Astrocyte of the hippocampus (primary cell): ENCODE measurements at places on chromosomes 4 and X.

DNA sequence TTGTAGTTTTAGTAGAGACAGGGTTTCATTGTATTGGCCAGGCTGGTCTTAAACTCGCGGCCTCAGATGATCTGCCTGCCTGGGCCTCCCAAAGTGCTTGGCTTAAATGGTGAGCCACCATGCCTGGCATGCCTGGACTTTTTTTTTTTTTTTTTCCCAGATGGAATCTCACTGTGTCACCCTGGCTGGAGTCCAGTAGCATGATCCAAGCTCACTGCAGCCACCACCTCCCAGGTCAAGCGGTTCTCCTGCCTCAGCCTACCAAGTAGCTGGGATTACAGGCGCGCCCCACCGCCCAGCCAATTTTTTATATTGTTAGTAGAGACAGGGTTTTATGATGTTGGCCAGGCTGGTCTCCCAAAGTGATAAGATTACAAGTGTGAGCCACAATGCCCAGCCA, 8.4 kb downstream of the UBE2K start:
- peak; percentile 91 for DNase-seq

GRCh38 chrX:25001808-25002660, 13.7 kb downstream of the ARX start:
- DNase-seq = peak; percentile 57

- no peak for DNase-seq
Measured at GRCh38 chr4:141169391-141169790, 36.1 kb upstream of the RNF150 start.

DNA sequence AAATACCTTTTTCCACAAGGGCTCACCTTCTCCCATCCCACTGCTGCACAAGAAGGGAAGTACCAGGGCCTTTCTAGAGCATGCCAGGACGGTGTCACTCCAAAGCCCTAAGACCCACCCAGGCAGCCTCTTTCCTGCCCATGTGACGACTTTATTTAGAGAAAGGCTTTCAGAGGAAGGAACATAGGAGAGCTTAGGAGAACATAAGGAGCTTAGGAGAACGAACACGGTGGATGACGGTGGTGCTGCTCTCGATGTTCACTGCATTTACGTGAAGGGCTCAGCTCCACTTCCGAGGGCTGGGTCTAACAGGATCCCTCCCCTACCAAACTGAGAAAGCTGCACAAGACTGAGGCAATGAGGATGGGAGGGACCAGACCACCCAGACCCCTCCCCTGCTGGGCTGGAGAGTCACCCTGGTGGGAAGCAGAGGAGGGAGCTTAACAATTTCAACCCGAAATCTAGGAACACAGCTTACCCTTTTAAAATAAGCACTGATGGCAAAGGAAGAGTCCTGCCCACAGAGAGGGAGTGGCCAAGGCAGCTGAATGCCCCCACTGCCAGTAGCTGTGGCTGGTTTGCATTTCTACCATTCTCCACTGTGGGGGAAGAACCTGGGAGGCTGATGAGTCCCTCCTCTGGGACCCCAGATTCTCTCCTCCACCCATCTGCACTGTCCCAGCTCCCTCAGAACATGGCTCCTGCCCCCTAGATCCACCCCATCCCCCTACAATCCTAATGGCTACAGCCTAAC, 29.8 kb downstream of the ZFYVE28 start:
- DNase-seq = no peak

DNA sequence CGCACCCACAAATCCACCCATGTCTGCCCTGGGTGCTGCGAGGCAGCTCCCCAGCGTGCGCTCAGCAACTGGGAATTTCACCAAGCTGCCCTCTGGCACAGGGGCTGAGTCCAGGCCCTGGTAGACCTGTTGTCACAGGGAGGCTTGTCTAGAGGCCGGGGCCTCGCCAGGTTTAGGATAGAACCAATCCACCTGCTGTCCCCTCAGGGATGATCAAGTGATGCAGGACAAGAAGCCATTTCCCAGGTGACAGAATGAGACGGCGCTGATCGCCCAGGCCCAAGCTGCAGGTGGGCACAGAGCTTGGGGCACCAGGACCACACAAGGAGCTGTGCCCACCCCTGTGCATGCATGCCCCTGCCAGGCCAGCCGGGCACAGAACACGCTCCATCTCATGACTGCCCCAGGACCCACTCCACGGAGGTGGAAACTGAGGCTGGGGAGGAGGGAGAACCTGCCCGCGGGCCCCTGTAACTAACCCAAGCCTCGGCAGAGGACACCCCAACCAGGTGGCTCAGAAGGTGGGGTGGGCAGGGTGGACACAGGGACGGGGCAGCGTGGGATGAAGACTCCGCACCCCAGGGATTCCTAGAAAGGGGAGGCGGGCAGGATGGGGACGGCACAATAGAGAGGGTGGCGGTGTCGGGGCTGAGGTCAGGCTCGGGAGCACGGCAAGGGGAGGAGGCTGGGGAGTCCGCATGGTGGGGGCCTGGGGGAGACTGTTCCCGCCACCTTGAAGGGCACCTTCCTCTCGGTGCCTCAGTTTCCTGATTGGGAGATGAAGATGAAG, 78.0 kb downstream of the ZFYVE28 start:
- no peak for DNase-seq

- DNase-seq = no peak
Measured at GRCh38 chr4:35926788-35927187, 317.5 kb downstream of the ARAP2 start.

DNA sequence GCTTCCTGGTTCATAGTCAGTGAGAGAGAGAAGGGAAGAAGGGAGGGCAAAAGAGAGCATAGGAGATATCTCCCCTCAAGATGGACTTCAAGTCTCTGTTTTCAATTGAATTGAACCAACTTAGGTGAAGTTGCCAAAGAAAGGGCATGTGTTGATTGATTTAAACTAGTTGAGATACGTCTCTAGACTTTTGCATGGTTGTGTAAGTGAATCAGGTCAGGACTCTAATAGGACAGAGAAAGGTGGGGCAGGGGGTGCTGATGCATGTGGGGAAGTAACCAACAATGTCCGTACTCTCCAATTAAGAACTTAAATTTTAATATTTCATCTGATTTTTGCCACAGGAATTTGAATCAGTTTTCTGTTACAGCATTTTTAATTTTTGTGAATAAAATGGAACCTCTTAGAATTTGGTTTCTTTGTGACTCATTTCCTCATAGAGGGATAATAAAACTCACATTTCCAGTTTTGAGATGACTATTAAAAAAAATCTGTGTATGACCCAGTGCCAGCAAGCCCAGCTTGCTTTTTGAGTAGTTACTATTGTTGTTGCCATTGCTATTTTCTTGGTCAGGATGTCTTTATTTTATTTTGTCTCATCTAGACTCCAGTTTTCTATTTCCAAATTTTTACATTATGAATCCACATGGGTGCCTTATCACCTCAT, 37.3 kb downstream of the SLIT2 start:
- no peak for DNase-seq

DNA sequence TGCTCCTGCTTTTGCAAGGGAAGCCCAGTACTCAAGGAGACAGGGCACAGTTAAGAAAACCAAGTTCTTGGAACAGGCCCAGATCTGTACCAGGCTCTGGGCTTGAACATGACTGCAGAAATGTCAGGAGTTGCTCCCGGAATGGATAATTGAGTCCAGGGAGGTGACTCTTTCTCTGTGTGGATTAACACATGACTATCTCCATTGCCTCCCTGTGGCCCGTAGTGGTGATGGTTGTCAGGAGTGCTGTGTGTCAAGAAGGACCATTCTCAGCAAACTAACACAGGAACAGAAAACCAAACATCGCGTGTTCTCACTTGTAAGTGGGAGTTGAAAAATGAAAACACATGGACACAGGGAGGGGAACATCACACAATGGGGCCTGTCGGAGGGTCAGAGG, 39.9 kb downstream of the CCKAR start:
- no peak for DNase-seq

- peak; percentile 44 for DNase-seq
Measured at GRCh38 chr4:149031399-149031798, 589.2 kb upstream of the NR3C2 start.

- DNase-seq = no peak
Measured at GRCh38 chrX:154979629-154980028, 42.9 kb downstream of the F8 start.

- no peak for DNase-seq
Measured at GRCh38 chr4:10622728-10623127, 61.8 kb downstream of the CLNK start.

DNA sequence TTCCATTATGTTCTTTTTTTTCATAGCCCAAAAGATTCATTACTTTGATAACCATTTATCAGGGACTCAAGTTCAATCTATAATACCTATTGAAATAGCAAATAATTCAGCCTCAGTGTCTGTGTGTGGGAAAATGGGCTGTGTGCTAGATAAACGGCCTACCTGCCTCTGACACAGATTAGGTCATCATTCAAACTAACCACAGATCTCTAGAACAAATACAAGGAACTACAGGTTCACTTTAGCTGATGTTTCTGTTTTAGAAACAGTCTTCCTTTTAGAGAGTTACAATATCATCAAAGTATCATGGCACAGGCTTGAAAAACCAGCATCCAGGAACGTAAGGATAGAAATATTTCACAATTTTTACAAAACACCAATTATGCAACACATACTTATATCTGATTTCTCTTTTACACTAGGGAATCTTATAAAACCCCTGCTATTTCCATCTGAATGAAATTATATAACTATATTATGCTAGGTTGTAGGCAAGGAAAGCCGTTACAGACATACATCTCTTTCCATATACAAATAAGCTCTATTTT, 56.6 kb upstream of the MAB21L2 start:
- no peak for DNase-seq

- no peak for DNase-seq
Measured at GRCh38 chr4:153218961-153219360, 14.7 kb downstream of the TRIM2 start.

DNA sequence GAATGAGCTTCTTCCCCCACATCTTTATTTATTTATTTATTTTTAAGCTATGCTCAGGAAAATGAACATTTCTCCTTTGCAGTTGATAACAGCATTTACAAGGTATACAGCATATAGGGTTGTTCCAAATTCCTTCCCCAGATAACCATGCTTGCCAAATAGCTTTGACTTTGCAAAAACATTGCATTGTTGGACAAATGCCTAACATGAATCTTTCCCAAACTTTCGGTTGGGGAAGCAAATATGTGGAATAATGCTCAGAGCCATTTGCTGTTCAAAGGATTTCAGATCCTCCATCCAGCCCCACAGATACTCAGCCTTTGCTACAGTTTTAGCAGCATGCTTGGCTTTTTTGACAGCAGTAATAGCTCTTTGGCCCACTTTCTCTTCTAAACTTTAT, 127.2 kb upstream of the AGA start:
- DNase-seq = peak; percentile 59

DNA sequence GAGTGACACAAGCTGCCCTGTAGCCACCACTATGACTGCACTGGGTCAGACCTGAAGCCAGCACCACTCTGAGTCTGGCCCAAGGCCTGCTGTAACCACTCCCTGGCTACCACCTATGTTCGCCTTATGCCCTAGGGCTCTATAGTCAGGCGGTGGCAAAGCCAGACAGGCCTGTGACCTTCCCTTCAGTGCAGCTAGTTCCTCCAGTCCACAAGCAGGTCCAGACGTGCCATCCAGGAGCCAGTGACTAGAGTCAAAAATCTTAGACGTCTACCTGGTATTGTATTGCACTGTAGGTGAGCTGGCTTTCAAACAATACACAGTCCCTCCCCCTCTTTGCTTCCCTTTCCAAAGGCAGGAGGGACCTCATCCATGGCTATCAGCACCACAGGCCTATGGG, 54.0 kb upstream of the RNF128 start:
- no peak for DNase-seq

GRCh38 chr4:2572866-2573265, 36.4 kb downstream of the FAM193A start:
- DNase-seq = no peak

- no peak for DNase-seq
Measured at GRCh38 chrX:1734806-1735205, 119.9 kb downstream of the ASMT start.

- DNase-seq = no peak
Measured at GRCh38 chr4:189060104-189060503, 880.6 kb upstream of the FRG1 start.

DNA sequence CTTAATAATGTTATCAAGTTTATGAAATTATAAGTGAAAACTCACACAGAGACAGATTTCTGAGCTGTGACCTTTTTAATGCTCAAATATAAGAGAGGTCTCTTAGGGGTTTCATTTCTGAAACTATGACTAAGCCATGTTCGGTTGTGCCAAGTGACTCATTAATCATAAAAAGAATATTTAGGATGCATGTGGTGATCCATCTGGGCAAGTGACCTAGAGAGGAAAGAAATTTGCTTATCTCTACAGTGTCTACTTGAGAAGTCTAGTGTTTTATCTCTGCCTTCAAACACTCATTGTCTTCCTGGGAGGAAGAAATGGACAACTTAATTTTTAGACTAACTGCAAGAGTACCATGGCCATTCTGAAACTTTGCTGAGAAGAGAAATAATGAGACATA, 545.3 kb upstream of the GRID2 start:
- peak; percentile 42 for DNase-seq

DNA sequence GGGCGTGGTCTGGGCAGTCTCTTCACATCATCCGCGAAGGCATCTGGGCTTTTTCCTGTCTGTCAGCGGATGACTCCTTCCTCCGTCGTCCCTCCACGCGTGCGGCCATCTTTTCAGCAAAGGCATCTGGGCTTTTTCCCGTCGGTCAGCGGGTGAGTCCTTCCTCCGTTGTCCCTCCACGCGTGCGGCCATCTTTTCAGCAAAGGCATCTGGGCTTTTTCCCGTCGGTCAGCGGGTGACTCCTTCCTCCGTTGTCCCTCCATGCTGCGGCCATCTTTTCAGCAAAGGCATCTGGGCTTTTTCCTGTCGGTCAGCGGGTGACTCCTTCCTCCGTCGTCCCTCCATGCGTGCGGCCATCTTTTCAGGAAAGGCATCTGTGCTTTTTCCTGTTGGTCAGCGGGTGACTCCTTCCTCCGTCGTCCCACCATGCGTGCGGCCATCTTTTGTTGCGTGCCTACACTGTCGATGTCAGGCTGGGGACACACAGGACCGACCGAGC, 12.3 kb upstream of the TMEM271 start:
- DNase-seq = no peak

DNA sequence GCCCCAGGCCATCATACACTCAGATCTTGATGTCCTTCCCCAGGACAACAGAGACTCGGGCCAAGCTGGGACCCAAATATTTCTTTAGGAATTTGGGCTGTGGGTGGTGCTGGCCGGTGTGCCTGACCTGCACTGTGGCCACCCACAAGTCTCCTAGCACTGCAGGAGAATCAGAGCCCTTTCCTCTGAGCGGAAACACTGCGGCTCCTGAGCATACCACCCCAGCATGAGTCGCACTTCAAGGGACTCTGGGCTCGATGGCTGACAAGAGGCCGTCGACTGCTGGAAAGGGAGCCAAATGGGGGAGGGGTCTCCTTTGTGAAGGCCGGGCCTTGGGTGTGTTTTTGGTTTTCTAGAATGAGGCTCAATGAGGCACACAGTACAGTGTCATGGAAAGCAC, 13.0 kb upstream of the IRAK1 start:
- peak; percentile 28 for DNase-seq

DNA sequence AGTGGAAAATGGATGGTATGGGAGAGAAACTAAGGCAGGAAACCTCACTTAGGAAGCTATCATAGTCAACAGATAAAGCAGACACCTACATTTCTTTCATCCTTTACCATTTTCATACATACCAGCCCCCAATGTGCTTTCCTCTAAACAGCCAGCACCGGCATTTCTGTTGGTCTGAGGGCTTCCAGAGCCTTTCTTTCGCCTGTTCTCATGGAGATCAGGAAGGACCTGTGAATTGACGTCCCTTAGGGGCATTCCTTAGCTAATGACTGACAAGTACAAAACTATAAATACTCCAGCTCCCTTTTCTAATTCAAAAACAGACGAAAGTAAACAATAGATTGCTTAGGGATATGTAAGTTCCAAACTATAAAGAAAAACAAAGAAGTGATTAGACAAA, 215.5 kb upstream of the CNKSR2 start:
- DNase-seq = no peak
